ENCODE measurements at places on chromosomes 4 and X. TPM values are rescaled to one million over a fixed set of nuclear protein-coding genes. Genes with fewer than 3 reads are reported as not detected.

AMBN gene
- total RNA-seq, result not detected

GC gene
- 2,230 TPM for total RNA-seq

CT45A5 gene
- total RNA-seq, result not detected

NOX1 gene
- total RNA-seq, result not detected

SNCA gene
- 6.1 TPM for total RNA-seq

NAAA gene
- 28.0 TPM for total RNA-seq

TMEM175 gene
- 48.8 TPM for total RNA-seq

DNA sequence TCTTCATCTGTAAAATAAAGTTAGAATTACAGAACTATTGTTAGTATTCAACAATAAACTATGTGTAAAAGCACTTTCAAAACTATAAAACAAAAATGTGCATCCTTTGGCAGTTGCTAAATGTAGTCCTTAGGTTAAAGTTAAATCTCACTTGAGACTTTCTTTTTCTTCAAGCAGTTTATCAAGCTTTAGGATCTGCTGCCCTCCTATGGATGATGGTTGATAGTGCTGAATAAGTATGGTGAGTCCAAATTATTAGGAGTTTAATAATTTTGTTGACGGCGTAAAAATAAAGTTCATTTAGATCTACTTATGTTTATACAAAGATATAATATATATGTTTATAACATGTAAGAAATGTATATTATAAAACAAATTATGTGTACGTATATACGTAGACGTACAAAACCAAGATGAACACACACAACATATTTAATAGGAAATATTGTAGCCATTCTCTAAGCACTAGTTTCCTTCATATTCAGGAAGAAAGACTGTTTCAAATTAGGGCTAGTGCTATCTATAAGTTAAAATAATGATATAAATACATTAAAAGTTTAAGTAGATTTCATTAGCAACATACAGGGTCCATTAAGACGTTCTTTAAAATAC lies 22.3 kb downstream of the UGT2A2 start:
- no peak for DNase-seq

DNA sequence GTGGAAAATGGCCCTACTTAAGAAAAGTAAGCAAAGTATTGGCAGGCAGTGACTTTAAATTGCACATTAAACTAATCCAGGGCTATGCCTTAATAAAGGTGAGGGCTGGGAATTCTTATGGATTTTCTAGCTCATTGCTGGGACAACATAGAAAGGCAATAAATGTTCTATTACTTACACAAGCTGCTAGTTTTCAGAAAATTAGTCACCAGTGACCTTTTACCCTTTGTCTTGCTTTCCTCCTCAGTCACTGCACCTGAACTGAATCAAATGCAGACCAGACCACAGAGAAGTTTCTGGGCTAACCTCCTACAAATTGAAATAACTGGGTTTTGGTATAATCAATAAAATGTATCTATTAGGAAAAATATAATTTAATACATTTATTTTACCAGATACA lies 694.4 kb upstream of the FAM241A start:
- no peak for DNase-seq

DNA sequence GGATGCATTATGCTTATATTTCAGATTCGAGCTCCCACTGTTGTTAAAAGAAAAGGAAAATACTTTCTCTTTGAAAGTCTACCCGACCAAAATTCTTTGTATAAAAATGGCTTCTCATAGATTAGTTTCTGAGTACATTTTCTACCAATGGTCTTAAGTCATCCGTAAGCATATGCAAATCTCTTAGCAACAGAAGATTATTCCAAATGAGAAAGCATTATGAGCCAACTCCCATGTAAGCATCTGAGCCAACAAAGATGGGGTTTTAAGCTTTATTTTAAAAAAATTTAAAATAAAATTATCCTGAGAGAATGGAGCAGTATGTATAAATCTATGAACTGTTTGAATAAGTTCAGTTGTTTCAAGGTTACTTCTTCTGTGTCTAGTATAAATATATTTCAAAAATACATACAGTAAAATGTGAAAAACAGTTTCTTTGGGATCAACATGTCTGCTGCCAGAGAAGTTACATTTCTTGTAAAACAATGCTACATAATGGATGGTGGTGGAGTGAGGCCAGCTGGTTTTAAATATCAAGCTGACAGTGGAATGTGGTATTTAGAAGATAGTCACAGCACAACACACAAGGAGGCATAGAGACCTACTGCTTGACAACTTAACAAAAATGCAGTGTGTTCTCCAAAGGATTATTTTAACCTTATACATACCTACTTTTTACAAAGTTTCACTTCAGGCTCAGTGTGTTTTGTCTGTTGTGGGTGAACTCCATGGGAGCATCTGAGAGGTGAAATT lies 199.5 kb upstream of the DIPK2B start:
- DNase-seq, result no peak

DNA sequence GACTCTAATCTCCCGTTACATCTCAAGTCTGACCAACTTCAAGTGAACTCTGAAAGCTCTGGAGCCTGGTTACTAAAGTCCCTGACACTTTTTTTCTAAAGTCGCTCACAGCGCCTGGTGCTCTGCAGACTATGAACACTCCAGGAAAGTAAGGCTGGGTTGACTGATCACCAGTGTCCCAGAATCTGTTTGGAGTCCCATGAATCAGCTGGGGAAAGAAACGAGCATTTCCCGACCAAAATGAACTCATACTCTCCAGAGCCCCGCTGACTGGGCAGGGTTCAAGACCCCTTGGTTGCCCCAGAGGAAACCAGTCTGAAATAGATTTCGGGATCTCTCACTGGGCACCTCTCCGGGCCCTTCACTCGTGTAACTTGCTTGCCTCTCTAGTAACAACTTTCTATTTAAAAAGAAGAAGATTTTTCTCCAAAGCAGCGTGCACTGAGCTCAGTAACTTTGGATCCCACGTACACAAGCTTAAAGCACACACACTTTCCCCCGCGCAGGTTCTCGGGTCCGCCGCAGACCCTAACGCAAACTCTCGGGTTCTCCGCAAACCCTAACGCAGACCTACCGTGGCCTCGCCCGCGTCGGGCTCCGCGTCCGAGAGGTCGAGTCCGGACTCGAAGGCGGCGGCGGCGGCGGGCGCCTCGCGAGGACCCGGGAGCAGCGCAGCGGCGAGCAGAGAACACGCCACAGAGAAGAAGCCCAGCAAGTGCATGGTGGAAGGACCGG lies 964 bp downstream of the VEGFC start:
- DNase-seq, result no peak

- DNase-seq, result no peak
Observed at GRCh38 chr4:180156684-180157083, 2086.5 kb upstream of the TENM3 start.

DNA sequence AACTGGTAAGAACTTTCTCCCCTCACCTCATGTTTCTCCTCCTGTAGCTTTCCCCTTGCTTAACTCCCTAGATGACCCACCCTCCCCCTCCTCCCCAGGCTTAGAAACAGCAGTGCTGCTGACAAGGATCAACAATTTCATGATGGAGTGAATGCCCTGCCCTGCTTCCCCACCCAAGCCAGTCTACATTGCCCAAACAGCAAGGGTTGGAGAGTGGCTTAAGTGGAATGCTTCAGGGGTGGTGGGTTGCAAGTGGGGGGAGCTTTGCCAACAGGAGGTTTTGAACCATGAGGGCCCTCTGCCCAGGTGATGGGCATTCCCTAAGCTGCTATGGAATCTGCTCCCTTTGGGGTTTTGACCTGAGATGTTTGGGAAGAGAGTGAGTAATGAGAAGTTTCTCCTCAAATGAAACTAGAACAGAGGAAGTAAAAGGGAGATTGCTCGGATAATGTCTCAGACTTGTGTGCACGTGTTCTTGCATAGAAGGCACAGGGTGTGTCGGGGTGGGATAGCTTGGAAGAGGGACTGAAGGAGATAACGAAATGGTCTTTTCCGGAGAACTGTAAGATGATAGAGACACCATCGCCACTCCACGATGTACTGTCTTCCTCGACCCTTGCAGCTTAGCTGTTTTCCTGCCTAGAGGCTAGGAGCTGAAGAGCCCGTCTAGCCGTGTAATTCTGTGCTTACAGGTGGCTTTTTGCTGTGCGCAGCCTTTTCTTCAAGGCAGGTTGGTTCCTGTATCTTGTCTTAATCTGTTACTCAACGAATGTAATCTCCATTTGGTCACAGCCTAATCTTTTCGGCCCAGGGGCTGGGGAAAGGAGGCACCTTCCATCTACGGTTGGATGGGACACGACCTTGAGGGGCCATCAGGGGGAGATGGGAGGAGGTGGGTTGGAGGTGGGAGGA lies 10.1 kb downstream of the GDPD2 start:
- DNase-seq, result no peak

DNA sequence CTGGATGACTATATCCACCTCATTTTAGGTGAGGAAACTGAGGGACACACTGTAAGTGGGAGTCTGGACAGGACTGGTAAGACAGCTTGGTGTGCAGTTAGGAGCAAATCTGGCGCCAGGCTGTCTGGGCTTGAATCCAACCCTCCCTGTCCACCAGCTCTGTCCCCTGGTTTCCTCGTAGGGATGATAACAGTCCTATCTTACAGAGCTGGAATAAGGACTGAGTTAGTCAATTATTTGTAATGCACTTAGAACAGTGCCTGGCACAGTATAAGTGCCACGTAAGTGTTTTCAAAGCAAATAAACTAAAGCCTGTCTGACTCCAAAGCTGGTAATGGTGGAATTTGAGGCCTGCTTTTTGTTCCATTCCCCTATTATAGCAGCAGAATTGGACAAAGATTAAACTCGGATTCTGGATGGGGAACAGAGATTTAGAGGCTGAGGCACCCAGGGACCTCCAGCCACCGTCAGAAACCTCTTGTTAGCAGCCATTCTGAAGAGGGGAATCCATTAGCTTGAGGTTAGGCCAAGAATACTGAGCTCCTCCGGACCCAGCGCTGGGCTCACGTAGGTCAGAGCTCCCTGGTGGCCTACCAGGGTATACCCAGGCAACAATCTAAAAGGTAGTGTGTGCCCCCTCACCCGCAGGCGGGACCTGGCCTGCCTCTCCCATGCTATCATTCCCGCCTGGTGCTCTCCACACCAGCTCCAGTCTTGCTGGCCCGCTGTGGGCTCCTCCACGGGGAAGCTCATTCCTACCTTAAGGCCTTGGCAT lies 102.1 kb downstream of the UCHL1 start:
- peak; percentile 69 for DNase-seq

DNA sequence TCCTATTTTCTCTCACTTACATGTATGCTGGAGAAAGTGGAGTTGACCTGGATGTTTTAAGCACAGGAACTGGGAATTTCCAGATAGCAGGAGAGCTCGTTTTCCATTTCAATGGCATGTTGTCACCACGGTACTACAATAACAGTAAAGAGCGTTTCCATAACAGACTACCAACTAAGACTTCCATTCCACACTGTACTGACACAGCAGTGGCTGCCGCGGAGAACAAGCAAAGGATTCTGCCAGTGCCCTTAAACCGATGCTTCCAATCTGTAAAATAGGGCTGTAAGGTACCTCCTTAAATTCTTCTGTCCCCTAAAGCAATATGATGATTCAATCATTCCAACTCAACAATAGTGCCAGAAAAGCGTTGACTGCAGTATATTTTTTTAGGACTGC lies 143.9 kb downstream of the KLHL13 start:
- no peak for DNase-seq

GRCh38 chrX:133685822-133686221 lies 270.5 kb upstream of the GPC4 start:
- DNase-seq, result no peak

Measured in mucosa of gallbladder (tissue), 1 donor.